ENCODE measurements at places on chromosomes 7 and 10.

- no peak for DNase-seq
Measured at GRCh38 chr10:44990965-44991364, 9.8 kb upstream of the ZNF22 start.

- DNase-seq = no peak
Measured at GRCh38 chr10:49690698-49691356, 11.4 kb downstream of the C10orf53 start.

GRCh38 chr10:50362547-50363125 lies 111.3 kb upstream of the ASAH2 start:
- peak; percentile 82 for DNase-seq

GRCh38 chr10:98488669-98489430 lies 42.1 kb upstream of the HPS1 start:
- no peak for DNase-seq

GRCh38 chr7:684416-684815 lies 42.1 kb upstream of the DNAAF5 start:
- no peak for DNase-seq

GRCh38 chr10:86603256-86603655 lies 51.1 kb upstream of the OPN4 start:
- DNase-seq = no peak

- DNase-seq = peak; percentile 59
Measured at GRCh38 chr7:16071246-16071857, 350.0 kb downstream of the CRPPA start.

- no peak for DNase-seq
Measured at GRCh38 chr10:63899673-63900300, 378.6 kb downstream of the REEP3 start.

GRCh38 chr10:93999401-93999851 lies 5.7 kb downstream of the PLCE1 start:
- no peak for DNase-seq

DNA sequence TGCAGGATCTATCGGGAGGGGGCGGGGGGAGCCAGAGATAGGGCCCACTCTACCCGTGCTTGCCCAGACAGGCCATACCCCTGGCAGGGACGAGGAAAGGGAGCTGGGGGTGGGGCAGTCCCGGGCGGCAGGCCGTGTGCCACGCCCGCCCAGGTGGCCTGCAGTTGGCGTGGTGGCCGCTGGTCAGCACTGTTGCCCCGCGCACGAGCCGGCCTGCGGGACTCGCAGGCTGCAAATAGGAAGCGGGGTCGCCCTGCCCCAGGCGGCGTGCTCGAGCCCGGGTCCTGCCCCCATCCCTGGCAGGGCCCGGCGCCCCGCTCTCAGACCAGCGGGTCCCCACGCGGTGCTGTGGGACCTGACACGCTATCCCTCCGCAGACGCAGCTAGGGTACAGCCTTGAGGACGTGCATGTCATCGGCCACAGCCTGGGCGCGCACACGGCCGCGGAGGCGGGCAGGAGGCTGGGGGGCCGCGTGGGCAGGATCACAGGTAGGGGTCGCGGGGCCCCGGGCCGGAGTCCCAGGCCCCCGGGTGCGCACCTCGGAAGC lies 6.7 kb downstream of the PNLIPRP2 start:
- DNase-seq = no peak

DNA sequence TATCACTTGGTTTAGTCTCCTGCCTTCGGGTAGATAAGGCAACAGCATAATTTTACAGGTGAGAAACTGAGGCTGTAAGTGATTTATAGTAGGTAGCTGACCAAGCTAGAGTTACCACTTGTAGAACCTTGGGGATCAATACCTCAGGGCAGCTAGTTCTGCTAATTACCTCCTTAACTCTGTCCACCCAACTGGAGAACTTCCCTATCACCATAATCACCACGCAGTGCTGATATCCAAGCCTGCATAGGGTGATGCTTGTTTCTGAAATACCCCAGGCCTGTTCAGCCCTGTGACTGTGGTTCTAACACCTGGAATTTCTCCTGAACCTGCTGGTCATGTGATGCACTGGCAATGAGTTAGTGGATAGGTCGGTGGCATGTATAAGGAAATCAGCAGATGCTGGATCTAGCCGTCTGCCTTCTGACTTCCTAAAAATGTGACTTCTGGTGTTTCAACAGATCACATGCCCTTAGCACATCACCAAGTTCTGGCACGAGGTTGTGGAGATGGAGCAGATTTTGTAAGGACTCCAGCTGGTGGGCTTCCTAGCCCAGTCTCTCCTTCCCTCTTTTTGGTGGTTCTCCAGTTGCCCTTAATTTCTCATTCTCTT lies 15.3 kb downstream of the PLAU start:
- no peak for DNase-seq

GRCh38 chr7:73435471-73436009 lies 2.0 kb downstream of the FZD9 start:
- DNase-seq = no peak

DNA sequence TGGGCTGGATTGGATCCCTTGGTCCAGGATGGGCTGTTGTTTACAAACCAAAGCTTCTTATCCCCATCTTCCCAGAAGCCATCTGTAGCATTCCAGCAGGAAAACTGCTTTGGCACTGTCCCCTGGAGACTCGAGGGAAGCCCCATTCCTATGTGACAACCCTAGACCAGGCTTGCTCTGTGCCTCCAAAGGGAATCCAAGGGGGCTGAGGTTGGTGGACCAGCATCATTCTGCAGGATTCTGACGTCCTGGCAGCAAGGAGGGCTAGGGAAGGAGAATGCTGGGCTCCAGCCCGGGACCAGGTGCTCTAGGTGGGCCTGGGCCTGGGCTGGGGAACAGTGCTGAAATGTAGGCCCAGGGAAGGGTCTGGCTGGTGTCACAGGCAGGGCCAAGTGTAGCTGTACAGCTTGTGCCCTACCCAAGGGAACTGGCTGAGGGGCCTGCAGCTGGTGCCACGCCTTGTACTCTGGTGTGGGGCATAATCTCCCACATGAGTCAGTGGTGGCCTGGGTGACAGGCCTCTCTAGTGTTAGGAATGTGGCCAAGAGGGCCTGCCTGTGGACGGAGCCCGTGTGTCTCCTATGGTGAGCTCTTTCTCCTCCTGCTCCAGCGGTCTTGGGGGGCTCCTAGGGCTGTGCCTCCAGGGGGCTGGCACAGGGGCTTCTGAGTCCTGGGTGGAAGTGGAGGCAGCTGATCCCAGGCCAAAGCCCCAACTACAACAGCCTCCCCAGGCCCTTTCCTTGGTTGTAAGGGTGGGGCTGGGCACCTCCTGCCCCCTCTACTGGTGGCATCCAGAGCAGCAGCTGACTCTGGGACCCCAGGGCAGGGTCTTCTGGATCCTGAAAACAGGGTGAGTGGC lies 25.2 kb downstream of the TRIM8 start:
- DNase-seq = no peak

DNA sequence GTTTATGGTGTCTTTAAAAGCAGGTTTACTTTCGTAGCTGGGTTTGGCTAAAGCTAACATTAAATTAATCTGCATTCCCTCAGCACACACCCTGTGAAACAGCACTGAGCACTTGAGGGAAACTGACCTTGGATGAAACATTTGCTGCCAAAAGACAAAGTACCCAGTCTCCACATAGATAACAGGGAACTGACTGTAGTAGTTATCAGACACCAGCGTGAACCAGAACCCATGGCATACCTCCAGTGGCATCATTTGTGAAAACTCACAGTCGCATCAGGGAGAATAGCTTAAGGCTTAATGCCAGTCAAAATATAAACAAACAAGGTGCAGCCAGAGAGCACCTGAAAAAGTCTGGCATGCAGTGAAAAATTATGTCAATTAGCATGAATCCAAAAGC lies 357.8 kb upstream of the C7orf33 start:
- DNase-seq = no peak

DNA sequence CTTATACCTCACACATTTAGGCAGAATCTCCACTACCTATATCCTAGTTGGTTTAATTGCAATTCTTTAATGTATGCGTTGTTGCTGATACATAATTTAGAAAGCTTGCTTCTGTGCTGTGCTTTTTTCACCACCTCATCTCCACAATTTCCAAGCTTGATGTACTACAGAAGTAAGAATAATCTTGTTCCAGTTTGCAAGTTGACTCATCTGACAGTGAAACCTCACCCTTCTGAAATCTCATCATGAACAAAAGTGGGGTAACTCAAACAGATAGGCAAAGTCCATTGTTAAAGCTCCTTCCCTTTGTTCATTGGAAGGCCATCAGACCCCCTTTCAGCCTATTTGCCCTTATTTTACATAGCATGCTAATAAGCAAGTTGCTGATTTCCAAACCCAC lies 13.6 kb downstream of the EIF4EBP2 start:
- DNase-seq = no peak

DNA sequence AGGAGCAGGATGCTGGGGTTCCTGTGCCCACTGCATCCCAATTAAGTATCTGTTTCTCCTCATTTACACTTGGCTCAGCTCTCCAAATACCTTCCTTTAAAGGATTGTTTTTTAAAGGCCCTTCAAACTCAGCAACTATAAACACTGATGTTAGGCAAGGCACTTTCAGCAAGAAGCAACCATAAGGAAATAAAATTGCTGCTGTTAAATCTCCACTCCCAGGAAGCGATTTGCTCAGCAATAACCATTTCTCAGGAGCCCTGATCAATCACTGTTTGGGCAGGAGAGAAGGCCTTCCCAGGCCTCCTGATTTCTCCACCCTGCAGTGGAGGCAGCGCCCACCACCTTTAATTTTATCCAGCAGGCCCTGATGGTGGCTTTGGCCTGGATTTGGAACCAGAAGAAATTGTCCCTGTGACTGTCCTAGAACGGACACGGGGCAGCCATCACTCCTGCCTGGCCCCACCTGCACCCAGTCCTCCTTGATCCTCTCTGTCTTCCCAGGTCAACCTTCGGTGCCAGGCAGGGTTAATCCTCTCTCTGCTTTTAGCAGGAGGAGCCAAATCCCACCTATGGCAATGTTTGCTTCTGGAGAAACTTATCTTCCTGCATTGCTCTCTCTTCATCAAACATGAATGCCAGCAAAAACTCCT lies 199.8 kb downstream of the PLXNA4 start:
- DNase-seq = no peak

DNA sequence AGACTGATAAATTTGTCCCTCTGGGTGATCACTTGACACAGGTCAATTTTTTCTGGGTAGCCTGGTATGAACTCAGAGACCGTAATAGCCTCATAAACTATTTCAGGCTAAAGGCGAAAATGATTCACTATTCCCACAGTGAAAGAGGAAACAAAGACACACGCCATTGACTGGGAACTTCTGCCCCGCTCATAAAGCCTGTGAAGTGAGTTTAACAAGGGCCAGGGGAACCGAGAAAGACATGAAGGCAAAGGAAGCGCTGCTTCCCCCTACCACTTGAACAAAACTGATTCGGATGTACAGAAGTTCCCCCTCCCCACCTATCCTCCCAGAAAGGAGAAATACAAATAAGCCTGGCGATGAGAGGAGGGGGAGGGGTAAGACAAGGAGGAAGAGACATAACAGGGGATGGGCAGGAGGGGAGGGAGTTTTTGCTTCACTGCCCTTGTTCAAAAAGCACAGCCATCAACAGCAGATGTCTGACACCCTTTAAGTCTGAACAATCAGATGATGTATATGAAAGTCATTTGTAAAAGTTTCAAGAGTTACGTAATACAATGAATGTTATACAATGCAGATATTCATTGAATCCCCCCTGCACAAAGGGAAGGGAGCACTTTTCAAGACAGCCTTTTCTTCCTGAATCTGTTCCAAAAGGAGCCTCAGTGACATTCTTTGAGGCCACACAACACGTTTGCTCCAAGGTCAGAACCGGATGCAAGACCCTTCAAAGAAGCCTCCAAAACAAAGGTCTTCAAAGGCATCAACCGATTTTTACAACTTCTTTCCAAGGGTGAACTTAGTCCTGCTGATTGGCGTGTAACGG lies 734 bp downstream of the ABCB4 start:
- peak; percentile 85 for DNase-seq

- no peak for DNase-seq
Measured at GRCh38 chr10:89554433-89554832, 19.0 kb upstream of the SLC16A12 start.

DNA sequence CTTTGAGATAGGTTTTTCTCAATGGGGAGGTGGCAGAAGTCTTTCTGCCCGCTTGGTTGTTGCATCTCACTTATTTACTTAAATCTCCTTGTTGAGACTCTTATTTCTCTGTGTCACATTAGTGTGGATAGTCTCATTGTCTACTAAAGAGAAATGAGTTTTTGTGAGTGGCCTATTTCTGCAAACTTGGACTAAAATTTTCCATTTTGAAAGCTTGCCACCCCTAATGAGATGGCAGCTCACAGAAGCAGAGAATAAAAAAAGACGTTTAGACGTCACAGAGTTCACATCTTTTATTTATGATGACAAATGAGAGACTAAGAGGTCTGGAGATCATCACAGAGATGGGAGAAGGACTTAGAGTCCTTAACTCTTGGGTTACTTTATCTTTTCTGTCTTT lies 262.7 kb upstream of the PHYHIPL start:
- DNase-seq = no peak

GRCh38 chr7:1144269-1144771 lies 15.7 kb downstream of the ZFAND2A start:
- DNase-seq = peak; percentile 56

GRCh38 chr7:1151653-1152425 lies 8.2 kb downstream of the ZFAND2A start:
- DNase-seq = no peak

DNA sequence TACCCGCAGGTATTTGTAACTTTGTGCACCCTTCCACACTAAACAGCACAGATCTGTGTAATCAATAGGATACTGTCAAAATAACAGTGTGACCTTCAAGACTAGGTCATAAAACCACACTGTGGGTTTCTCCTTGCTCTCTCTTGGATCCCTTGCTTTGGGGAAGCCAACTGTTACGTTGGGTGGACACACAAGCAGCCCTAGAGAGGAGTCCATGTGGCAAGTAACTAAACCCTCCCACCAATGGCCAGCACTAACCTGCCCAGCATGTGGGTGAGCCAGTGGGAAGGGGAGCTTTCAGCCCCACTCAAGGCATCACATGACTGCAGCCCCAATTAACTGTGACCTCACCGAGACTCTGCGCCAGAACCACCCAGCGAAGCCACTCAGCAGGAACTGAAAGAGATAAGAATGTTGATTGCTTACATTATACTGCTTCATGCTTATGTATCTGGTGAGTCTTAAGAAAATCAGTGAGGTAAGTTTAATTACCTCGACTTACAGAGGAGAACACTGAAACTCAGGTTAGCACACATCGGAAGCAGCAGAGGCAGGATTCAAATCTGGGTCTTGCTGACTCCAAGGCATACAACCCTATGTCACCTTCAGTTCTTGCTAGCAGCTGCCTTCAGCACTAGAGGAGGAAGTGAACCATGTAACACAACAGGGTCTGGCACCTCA lies 9.4 kb upstream of the ZC3HAV1 start:
- DNase-seq = peak; percentile 85

- DNase-seq = peak; percentile 67
Measured at GRCh38 chr7:14000247-14000646, 10.8 kb upstream of the ETV1 start.

GRCh38 chr7:50749896-50750295 lies 32.8 kb downstream of the GRB10 start:
- no peak for DNase-seq

DNA sequence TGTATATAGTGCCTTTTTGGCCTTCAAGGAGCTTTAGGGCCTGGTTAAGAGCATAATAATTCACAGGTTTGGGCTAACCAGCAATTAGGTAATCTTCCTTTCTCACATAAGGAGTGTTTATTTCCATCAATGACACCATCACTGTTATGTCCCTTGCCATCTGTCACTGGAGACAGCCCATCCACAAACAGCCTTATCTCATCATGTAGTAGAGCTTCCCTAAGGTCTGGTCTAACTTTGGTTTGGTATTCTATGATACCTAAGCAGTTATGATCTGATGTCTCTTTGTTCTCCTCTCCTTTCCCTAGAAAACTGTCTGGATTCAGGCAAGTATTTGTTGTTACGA lies 26.4 kb downstream of the MAPK8 start:
- no peak for DNase-seq

All from GM12865 (cell line).